NCI-H187 (cell line): ENCODE measurements at places on chromosomes 3 and 15.

GRCh38 chr3:195697582-195698324 is 23.0 kb upstream of the MUC20 start:
- DNase-seq, result no peak

- DNase-seq, result no peak
These were observed 54.2 kb upstream of the MCTP2 start for GRCh38 chr15:94177112-94177511.

GRCh38 chr15:67550522-67550921 is 8.0 kb downstream of the MAP2K5 start:
- no peak for DNase-seq

DNA sequence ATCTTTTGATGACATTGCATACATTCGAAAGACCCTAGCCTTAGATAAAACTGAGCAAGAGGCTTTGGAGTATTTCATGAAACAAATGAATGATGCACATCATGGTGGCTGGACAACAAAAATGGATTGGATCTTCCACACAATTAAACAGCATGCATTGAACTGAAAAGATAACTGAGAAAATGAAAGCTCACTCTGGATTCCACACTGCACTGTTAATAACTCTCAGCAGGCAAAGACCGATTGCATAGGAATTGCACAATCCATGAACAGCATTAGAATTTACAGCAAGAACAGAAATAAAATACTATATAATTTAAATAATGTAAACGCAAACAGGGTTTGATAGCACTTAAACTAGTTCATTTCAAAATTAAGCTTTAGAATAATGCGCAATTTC is 16.7 kb downstream of the KCNMB3 start:
- no peak for DNase-seq

DNA sequence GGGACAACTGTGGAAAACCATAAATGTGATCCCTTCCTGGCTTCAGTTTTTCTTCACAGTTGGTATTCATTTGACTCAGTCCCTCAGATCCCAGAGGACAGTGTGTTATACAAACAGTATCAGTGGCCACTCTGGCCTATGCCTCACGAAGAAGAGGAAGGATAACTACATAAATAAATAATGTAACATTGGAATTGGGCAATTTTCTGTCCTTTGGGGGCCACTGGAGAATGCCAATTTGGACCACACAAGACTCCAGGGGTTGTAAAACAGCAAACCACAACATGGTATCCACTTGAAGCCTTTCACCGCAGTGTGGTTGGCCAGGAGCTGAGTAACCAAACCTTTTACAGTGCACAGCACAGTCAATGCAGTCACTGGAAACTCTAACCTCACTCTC is 1077.0 kb downstream of the ROBO2 start:
- DNase-seq, result no peak

DNA sequence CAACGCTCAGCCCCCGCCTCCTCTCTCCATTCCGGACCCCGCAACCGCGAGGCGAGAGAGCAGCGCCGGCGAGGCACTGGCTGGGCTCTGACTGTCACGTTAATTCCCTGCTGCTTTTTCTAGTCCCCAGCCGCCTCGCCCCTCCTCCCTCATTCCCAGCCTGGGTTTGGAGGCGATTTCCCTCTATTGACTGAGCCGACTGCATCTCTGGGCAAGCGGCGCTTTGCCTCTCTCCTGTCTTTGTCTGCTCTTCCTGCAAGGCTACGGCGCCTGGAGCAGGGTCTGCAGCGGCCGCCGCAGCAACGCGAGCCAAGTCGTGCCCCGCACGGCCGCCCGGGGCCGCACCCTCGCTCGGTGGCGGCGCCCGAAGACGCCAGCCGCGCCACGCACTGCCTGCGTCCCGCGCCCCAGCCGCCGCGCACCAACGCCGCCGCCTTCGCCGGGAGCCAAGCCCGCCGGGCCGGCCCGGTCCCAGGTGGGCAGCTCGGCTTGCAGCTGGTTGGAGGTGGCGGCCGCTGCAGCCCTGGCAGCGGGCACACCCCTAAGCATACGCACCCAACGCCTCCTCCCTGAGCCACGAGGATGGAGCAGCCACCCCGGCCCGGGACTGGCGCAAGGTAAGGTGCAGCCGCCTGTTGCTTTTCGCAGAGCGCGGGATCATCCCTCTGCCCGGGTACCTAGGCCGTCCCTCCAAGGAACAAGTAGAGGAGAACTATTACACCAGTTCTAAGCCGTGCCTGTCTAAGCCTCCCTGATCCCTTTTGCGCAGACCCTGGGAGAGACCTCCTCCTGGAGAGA is at the start of gene LRRC3B:
Gene LRRC3B (plus strand): TSS at position 152 of the 798 bp plus-strand sequence. CDS start 86,901 bp downstream, outside the sequence.
- no peak for DNase-seq

GRCh38 chr3:142029052-142029642 is 120.2 kb downstream of the TFDP2 start:
- no peak for DNase-seq
